ENCODE measurements at places on chromosomes 7 and 10.

DNA sequence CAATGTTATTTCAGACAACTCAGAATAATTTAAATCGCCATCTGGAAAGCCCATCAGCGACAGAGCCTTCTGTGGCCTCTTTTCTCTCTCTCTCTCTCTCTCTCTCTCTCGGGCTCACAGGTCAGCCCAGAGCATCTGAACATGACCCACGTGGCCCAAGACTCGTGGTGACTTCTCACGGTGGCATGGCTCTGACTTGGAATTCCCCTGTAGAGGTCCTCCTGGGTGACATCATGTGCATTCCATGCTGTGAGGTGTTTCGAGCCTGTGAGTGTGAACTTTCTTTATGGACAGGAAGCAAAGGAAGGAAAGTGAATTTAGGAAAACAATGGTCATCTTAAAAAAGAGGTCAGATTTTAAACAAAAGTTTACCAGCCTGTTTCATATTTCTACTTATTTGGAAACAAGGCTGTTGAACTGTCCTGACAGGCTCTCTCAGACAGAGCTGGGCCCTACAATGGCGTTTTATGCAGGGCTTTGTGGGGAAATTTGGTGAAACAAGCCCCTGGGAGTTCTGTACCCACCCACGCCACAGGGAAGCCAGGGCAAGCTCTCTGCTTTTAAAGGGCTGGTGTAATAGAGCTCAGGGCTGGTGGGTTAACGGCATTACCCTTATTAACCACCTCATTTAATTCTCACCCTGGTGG is 359.7 kb upstream of the ZNF32 start:
- DNase-seq: no peak

DNA sequence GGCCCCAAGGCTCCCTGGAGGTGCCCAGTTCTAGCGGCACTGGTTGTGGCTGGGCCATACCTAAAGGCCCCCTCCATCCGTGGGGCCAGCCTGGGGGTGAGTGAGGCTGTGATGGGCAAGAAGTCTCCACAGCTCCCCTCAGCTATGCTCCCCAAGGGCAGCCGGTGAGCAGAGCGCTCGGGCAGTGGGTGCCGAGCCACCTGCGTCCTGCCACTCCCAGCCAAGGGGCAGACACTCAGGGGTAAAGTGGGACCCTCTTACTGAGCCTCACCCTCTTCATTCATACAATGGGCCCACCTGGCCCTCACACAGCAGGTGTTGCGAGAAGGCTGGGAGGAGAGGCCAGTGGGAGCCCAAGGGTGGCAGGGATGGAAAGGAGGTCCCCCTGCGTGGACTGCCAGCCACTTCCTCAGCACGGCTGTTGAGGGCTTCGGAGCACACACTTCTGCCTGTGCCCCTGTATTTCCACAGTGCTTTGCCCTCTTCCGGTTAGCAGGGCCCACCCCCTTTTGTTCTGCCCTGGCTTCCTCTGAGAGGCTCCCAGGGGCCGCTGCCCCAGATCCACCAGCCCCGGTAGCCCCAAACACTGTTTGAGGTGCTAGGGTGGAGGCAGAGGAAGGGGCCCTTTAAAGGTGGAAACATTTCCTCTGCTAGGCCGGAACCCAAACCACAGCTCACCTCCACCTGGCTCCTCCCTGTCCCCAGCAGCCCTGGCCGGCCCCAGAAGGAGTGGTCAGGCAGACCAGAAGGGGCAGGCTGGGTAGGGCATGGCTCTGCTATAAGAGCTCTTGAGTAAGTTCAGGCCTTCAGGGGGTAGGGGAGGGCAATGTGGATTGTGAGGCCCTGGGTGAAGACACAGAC is 16.4 kb upstream of the C10orf105 start:
- DNase-seq: no peak

DNA sequence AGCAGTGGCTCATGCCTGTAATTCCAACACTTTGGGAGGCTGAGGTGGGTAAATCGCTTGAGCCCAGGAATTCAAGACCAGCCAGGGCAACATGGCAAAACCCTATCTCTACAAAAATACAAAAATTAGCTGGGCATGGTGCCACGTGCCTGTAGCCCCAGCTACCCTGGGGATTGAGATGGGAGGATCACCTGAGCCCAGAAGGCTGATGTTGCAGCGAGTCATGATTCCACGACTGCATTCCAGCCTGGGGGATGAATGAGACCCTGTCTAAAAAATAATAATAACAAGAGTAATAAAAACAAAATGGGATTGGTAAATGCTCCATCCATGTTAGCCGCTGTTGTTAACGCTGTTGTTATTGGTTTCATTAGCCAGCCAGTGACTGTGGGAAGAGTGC is 1.3 kb upstream of the HKDC1 start:
- DNase-seq: peak; percentile 11

DNA sequence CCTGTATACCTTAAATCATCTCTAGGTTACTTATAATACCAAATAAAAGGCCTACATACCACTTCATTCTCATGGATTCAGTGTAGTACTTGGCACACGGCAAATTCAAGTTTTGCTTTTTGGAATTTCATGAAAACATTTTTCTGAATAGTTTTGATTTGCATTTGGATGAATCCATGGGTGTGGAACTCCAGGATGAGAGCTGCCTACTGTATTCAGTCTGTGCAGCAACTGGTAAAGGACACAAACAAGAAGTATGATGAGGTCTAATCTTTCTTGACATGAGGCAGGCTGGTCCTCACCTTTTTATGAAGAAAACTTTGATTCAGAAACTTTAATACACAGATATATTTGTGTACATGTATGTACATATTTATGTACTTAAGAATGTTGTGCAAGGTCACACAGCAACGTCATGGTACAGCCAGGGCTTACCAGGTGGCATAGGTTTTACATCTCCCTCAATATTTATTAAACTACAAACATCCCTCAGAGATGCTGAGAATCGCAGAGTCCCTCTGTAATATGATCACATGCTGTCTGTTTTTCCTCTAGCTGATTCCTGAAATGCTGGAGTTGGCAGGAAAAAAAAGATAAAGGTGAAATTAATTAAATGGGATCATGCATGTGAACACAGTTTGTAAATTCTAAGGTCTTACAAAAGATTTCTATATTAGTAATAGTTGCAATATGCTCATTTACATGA is 239.6 kb downstream of the PRKG1 start:
- DNase-seq: no peak

GRCh38 chr10:75623310-75624093 is 192.1 kb downstream of the LRMDA start:
- no peak for DNase-seq

GRCh38 chr7:2667843-2668242 is 20.2 kb upstream of the AMZ1 start:
- DNase-seq: no peak

GRCh38 chr7:44305564-44306507 is 19.6 kb downstream of the CAMK2B start:
- DNase-seq: no peak

DNA sequence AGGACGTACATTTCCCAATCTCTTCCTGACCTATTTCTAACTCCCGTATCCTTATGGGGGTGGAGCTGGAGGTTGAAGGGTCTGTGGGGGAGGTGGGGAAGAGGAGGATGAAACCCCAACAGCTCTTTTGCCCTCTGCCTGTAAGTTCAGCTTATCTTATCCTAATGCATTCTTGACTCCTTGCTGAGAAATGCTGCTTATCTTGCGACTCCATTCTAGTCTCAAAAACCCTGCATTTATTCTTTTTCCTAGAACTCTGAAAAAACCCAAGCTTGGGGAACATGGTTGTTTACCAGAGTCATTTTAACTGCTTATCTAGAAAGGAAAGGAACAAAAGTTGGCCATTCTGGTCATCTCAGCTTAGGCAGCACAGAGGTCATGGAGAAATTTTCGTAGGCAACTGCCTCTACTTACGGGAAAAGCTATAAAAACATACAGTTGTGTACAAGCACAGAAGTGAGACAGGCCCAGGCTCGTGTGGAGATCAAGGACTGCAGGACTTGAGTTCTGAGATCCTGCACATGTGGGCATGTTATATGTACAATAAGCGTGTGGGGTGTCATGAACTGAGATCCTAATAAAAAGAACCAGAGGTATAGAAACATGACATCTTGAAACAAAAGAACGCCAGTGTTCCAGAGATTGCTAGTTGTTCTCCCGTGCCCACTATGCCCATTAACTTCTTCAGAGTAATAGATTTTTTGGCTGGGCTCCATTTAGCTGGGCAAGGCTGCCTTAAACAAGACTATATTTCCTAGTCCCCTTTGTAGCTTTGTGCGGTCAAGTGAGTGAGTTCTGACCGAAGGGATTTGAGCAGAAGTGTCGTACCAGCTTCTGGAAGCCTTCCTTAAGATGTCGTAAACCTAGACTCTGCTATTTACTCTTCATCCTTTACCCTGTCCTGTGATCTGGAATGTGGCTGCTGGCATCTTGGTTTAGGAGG is 9.6 kb downstream of the INMT start:
- no peak for DNase-seq

- peak; percentile 53 for DNase-seq
Observed at GRCh38 chr10:95275726-95276366, 15.0 kb downstream of the PDLIM1 start.

DNA sequence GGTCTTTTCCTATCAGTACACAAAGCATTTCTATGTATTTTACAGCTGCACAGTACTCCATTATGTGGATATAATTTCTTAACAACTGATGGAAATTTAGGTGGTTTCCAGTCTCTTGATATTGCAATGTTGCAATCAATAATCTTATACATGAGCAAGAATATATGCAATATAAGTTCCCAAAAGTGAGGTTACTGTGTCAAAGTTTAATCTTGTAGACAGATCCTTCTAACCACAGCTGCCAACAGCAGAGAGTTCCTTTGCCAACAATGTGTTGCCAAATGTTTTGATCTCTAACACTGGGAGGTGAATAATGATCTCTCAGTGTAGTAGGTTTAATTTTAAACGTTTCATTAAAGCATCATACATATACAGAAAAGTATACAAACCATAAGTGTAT is 54.5 kb downstream of the CUL2 start:
- DNase-seq: no peak

DNA sequence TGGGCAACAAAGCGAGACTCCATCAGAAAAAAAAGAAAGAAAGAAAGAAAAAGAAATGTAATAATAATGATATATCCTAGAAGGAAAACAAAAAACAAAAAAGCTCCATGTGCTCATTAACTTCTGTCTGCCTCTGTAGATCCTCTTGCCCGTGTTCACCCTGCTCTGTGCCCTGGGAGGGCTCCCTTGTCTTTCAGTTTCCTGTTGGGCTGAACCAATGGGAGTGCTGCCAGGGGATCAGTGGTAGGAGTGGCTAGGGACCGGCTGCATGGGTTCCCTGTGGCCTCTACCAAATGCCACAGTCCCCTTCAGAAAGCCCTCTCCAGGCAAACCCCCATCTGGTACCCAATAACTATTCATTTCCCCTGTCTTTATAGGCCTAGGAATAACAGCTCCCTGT is 51.8 kb upstream of the PARD3 start:
- DNase-seq: no peak

GRCh38 chr7:114439581-114439980 is 25.0 kb downstream of the FOXP2 start:
- no peak for DNase-seq

- DNase-seq: no peak
Observed at GRCh38 chr7:148304456-148304855, 286.1 kb upstream of the C7orf33 start.

DNA sequence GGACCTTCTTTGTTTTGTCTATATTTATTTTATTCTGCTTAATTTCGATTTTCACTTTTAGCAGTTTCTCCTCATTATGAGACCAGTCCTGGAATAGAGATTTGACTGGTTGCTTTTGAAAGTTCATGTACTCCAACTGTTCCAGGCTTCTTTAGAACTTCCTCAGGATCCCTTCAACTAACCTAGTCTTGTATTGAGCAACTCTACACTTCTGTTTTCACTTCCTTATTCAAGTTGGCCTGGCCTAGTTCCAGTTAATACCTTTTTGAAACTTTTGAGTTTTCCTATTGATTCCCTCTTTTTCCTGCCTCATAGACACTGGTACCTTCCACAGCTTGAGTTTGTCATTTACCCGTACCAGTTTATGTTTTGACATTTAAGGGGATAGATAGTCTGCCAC is 421.7 kb downstream of the ATRNL1 start:
- no peak for DNase-seq

DNA sequence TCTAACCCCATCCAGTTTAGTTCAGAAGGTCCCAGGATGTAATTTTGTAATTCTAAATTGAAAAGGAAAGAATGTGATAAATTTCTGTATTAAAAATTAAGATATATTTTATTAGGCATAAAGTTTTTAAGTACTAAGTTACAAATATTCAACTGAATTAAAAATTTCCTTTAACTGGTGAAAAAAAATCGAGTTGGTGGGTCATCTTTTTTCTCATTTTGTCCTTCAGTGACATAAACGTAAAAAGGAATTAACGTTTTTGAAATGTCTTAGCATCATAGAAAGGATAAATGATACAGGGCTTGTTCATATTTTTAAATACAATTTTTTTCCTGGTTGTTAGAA is 88.5 kb downstream of the BTRC start:
- no peak for DNase-seq

DNA sequence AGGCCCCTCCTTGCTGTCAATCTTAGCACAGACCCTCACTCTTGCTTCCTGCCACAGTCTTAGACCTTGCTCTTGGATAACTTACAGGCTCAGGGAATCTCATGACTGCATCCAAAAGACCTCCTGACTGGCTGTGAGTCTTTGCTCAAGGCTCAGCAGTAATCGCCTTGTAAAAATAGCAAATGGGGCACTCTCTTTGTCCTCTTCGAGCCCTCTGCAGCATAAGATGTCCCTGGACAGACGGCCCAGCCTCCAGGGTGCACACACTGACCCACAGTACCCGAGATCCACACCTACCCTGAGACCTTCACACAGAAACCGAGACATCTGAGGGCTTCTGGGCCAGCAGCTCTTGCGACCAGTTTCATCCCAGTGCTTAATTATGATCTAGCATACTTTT is 65.9 kb upstream of the DDC start:
- DNase-seq: no peak

DNA sequence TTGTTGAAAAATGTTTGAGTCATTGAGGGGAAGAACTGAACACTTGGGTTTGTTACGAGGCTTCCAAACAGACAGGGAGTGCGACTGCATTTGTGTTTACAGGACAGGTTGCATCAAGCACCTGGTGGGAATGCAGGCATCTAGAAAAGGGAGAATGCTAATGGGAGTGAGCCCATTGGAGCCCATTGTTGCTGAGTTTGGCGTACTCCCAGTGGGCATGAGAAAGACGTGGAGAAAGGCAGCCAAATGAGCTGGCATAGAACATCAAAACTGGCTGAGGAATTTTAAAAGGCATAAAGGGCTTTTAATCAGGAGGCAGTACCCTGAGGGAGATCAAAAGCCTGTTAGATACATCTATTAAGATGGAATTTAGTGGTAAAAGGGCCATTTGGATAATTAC is 171.6 kb upstream of the NPSR1 start:
- no peak for DNase-seq

GRCh38 chr7:18445483-18445882 is 50.1 kb upstream of the HDAC9 start:
- DNase-seq: no peak
